ENCODE measurements at places on chromosomes 3 and 15.

DNA sequence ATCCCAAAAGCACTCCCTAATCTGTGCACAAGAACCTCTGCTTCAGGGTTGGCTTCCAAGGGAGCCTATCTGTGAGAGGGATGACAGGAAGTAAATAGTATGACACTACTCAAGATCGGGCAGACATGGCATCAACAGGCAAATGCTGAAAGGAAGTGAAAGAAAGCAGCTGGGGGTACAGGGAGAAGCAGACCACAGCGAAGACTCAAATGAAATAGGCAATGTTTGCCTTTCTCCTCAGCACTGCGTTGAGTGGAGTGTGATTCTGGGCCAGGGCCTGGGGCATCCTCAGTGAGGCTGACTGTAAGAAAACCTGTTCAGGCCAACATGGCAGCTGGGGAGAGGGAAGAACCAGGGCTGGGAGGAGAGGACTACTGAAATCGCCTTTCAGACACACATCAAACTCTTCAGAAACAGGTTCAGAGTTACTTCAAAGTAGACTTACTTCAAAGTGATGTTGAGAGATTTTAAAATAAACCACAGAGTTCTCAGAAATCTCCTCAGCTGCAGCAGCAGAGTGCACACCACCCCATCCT is 96.6 kb downstream of the SLC9A9 start:
- no peak for DNase-seq

DNA sequence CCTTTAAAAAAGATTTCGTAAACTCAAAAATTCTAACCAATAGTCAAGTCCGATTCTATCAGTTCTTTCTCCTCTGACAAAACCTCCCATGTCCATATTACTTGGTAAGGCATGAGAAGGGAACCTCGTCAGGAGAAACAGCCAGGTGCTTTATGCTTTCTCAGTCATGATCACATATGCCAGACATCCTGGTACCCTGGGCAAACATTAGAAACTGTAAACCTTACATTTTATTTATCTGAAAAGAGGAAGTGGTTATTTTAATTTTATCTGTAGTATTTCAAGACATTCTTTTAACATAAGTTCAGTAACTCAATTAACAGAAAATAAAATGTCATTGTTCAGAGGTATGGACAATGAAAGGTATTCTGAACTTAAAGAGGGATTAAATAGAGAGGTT is 474.8 kb upstream of the GBE1 start:
- no peak for DNase-seq

DNA sequence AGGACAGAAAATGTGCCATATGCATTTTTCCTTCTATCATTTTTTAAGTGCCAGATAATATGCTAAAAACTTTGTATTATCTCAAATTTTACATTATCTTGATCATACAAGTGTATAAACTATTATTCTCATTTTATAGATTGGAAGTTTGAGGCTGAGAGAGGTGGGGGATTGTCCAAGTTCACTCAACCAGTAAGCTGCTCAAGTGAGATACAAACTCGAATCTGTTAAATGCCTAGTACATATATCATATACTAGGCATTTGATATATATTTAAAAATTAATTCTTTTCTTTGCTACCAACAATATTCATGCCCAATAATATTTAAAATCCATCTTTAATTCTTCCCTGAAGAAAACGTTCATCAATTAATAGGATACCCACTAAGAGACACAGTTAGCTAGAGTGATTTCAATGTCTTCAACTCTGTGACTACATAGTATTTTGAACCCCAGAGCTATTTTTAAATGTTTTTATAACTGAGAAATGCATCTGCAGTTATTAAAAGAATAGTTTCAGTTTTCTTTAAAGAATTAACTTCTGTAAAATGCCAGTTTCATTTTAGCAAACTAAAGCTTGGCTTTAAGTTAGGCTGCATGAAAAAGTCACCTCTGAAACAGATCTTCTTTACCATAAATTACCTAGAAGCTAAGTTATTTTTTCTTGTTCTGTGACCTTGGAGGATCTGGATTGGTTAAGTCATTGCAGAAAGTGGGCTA is 40.4 kb downstream of the IQCB1 start:
- no peak for DNase-seq

- DNase-seq, result no peak
Observed at GRCh38 chr3:114104414-114104813, 47.9 kb downstream of the QTRT2 start.

All from right renal cortex interstitium (tissue), 3 donors.